Sigmoid colon (tissue), 7 donors: ENCODE measurements at places on chromosomes 5 and 9. TPM values are rescaled to one million over a fixed set of nuclear protein-coding genes. Genes with fewer than 3 reads are reported as not detected.

The CDC20B gene
- total RNA-seq: not detected

The SNCB gene
- not detected for total RNA-seq

The CORO2A gene
- 1.7 TPM for total RNA-seq

The PHYHD1 gene
- total RNA-seq: 15.5 TPM

The PPP3R2 gene
- total RNA-seq: not detected

The RGS14 gene
- total RNA-seq: 11.4 TPM

The ROPN1L gene
- total RNA-seq: not detected

The MYOZ3 gene
- total RNA-seq: 0.33 TPM

The C1QTNF2 gene
- total RNA-seq: 1.1 TPM

The FAM81B gene
- not detected for total RNA-seq

DNA sequence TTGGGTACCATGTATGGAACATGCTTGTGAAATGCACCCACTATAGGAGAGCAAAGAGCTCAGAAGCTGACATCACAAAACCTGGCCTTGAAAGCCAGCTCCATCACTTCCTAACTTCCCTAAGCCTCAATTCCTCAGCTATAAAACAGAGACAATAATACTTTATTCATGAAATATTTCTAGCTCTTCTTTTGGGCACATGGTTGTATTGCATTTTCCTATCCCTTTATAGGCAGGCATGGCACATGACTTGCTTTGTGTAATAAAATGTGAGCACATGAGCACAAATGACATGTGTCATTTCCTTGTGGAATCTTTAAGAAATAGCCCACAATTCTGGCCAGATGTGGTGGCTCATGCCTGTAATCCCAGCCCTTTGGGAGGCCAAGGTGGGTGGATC is 18.5 kb downstream of the ZNF366 start:
- no peak for DNase-seq

GRCh38 chr9:7936163-7936562 is 136.6 kb upstream of the DMAC1 start:
- DNase-seq: no peak

- DNase-seq: peak; percentile 82
Observed at GRCh38 chr9:129414377-129414992, 206.4 kb downstream of the C9orf50 start.

DNA sequence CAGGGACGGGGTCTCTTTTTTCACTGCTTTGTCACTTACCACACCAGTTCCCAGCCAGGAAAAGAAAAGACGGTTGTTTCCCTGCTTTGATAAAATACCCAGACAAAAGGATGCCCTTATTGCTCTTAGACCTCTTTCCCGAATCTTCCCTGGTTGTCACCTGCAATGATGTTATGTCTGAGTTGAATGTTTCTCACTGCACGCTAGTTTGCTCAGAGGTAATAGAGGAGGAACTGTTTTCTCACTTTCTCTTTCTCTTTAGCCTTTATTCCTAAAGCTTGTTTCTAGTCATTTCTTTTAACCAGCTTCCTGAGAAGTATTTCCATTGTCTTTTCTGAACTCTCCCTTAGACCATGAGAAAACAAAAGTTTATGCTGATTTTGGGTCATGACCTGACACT is 32.9 kb downstream of the ACER2 start:
- no peak for DNase-seq

- DNase-seq: no peak
Observed at GRCh38 chr9:92057226-92057625, 58.0 kb downstream of the SPTLC1 start.

GRCh38 chr5:129114539-129115193 is 20.1 kb downstream of the ISOC1 start:
- DNase-seq: no peak

DNA sequence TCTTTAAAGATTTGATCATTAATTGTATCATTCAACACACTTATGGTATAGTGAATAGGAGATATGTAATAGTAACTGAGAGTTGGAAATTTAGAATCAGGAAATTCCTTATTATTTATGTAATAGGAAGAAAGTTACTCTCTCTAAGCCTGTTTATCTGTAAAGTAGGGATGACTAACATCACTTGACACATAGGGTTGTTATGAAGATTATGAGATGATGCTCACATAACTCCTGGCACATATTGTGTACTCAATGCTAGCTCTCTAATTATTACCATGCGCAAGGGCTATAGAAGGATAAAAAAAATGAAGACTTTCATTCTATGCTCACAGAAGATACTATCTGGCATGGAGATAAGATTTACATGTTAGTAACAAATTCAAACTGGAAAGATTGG is 149.9 kb downstream of the ISOC1 start:
- no peak for DNase-seq

DNA sequence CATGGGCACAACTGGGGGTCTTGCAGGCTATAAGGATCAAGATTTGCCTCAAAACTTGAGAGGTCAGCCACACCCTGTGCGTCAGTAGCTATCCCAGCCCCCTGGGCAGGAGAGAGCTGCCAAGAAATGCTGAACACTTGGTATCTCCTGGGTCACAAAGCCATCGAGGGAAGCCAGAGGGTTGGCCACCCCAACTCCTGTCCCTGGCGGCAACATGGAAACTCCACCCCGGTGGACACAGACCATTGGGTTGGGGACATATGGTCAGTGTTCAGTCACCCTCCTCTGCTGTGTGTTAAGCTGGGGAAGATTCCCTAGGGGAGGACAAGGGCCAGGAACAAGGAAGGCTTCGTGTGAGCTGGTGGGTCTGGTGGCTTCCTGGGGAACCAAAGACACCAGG is 140.6 kb downstream of the C5orf15 start:
- DNase-seq: no peak

DNA sequence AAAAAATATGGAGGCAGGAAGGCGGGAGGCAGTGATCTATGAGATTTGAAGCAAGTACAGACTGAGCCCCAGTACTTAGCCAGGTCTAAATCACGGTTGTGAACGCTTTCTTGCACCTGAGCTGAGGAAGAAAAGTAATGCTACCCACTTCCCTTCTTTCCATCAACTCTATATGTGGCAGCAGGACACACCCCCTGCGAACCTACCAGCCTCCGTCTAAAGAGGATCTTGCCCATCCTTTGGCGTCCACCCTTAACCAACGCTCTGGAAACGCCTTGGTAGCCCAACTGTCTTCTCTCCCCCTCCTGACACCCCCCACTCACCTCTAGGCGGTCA is 545 bp downstream of the HMGCS1 start:
- no peak for DNase-seq

- DNase-seq: no peak
Observed at GRCh38 chr5:77798456-77798855, 22.3 kb upstream of the TBCA start.

DNA sequence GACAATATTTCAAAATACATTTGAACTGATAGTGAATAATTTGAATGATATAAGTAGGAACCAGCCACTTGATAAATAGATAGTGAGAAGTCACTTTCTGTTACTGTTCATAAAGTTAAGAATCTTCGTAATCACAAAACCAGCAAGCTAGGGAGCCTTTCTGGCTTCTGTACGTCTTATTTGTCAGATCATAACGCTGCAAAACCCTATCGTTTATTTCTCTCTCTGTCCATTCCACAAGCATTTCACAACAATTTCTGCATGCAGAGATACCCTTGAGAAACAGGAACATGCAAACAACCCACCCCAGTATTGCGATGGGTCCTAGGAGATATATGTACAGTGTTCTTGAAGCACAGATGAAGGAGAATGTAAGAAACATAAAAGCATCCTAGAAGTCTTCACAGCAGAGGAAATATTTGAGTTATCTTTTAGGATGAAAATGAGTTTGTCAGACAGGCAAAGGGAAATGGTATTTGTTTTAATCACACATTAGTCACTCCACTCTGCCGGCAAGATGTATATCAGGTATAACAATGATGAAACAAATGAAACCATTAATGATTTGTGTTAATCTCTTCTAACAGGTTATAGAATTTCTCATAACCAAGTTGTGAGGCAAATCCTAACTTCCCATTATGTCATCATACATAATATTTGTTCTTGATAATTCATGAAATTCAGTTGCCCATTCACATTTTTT is 668.7 kb upstream of the FTMT start:
- no peak for DNase-seq

GRCh38 chr5:80324912-80325311 is 5.1 kb downstream of the SPZ1 start:
- DNase-seq: no peak

DNA sequence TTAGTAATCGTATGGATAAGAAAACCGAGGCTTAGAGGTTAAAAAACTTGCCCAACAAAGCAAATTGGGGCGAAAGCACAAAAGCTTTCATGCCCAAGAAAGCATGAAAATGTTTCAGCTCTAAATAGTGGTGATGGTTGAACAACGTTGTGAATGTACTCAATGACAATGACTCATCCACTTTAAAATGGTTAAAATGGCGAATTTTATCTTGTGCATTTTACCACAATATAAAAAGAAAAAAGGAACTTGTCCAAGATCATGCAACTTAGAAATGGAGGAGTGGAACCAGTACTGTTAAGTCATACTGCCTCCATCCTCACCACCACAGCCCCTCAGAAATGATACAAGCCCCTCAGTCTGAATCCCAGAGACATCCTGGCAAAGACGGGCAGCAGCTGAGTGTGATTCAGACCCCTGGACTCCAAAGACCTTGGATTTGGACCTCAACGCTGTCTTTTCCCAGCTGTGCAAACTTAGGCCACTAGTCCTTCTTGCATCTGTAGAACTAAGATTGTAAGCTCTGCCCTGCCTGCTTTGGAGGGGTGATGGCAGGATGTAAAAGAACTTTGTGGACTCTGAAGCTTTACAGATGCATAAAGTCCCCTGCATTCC is 158.4 kb downstream of the GABBR2 start:
- peak; percentile 7 for DNase-seq

GRCh38 chr9:7336356-7337065 is 463.1 kb downstream of the DMAC1 start:
- no peak for DNase-seq

DNA sequence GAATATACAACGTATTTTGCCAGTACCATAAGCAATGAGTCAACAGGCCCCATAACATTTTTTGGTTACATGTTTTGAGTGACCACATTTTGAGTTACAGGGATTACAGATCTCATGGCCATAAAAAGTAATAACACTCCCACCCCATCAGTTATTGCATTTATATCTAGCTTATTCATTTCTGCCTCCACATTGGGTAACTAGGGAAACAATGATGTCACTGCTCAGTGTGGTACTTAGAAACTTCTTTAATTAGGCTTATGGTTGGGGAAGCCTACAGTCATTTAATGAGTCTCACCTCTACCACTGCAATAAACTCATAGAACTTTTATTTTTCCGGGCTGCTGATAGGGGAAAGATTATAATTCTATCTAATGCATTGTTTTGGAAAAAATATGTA is 39.9 kb upstream of the SMIM15 start:
- DNase-seq: no peak

DNA sequence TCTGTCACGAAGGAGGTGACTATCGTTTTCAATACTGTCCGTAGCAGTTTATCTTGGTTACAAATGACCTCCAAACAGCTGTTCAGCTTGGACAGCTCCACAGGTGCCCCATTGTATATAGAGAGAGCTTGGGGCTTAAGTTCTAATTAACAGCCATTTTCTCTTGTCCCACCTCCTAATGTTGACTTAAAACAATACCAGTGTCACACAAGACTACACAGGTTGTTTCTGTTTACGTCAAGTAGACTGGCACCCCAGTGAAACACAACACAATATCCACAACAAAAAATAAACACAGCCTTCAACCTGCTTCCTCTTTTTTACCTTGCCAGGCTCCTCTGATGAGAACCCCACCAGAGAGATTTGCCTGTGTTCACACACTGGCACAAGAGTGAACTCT is 39.8 kb upstream of the TLE1 start:
- DNase-seq: no peak

DNA sequence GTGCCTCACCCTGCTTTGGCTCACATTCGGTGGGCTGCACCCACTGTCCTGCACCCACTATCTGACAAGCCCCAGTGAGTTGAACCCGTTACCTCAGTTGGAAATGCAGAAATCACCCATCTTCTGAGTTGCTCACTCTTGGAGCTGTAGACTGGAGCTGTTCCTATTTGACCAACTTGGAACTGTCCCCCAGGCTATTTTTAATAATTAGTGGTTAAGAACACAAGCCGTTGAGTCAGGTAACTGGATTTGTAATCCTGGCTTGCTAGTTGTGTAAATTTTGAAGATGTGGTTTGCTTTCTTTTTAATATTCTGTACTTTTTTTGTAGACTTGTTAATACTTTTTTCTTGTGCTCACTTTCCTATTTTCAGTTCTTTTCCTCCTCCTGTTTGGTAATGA is 81.2 kb downstream of the CNTLN start:
- DNase-seq: no peak
